ENCODE measurements at places on chromosomes 2 and 18. TPM values are rescaled to one million over a fixed set of nuclear protein-coding genes. Genes with fewer than 3 reads are reported as not detected.
A peak's percentile ranks its signal among the peaks of the same experiment; 100 is the strongest.

The GPR75 gene
- not detected for polyA plus RNA-seq

The FAP gene
- polyA plus RNA-seq: not detected

The LYG2 gene
- not detected for polyA plus RNA-seq

The MERTK gene
- not detected for polyA plus RNA-seq

The CD8A gene
- polyA plus RNA-seq: 0.76 TPM

The CAPN10 gene
- 8.4 TPM for polyA plus RNA-seq

The NBAS gene
- polyA plus RNA-seq: 18.6 TPM

The DLGAP1 gene
- polyA plus RNA-seq: not detected

The AKAIN1 gene
- not detected for polyA plus RNA-seq

The DYNAP gene
- not detected for polyA plus RNA-seq

The COLEC12 gene
- polyA plus RNA-seq: not detected

The MC4R gene
- not detected for polyA plus RNA-seq

- DNase-seq: peak; percentile 46
Measured at GRCh38 chr18:23453680-23454058, 582 bp downstream of the RIOK3 start.

- DNase-seq: no peak
Measured at GRCh38 chr18:34098109-34098508, 126.6 kb downstream of the NOL4 start.

DNA sequence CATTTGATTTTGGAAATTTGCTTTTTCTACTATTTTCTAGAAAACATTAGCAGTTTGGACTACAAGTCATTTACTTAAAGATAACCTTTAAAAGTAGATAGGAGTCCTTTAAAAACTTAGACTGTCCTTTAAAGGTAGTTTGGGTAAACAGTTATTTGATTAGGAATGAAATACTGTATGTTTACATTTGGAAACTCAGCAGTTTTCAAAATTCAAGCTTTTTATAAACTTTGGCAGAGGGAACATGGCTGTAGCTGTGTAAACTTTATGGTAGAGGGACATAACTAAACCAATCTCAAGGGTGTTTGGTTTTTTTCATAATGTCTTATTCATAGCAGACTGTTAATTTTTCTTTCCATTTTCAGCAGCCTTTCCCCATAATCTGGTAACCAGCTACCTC is 90.7 kb downstream of the SMCHD1 start:
- no peak for DNase-seq

DNA sequence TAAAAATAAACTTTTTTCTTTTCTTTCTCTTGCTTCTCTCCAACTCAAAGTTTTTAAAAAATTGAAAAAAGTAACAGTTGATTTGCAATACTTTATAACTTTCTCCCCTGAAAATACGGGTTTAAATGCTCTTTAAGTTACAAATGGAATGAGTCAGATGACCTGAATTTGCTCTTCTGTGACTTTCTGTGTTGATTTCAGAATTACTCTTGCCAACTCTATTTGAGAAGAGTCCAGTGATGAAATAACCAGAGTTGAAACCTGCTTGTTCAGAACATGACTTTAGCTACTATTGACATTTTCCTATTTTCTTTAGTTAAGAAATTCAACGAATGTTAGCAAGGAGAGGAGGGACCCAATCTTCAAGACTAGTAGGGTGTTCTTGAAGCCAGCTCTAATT is 146.1 kb upstream of the ZSWIM2 start:
- DNase-seq: no peak

DNA sequence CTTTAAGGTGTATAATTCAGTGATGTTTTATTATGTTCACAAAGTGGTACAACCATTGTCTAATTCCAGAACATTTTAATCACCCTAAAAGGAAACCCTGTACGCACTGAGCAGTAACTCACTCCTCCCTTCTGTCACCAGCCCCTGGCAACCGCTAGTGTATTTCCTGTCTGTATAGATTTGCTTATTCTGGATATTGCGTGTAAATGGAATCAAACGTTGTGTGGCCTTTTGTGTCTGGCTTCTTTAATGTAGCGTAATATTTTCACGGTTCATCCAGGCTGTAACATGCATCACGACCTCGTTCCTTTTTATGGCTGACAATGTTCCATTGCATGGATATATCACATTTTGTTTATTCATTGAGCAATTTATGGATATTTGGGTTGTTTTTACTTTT is 8.3 kb downstream of the ZDBF2 start:
- no peak for DNase-seq

DNA sequence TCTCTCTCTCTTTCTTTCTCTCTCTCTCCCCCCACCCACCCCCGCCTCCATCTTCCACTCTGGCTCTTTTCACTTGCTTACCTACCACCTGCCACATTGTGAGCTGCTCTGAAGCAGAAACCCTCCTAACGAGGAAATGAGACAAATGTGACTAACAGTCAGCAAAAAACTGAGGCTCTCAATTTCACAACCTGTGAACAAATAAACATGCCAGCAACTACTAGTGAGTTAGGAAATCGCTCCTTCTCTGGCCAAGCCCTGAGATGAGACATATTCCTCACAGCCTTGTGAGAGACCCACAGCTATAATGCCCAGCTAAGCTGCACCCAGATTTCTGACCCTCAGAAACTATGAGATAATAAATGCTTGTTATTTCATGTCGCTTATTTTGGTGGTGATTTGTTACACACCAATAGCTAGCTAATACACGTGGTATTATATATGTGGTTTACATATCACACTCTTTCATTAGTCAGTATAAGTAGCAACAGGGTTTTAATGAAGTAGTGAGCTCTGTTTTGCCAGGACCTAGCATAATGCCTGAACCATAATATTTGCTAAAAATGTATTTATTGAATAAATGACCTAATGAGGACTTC is 8.4 kb upstream of the ZNF521 start:
- DNase-seq: no peak

DNA sequence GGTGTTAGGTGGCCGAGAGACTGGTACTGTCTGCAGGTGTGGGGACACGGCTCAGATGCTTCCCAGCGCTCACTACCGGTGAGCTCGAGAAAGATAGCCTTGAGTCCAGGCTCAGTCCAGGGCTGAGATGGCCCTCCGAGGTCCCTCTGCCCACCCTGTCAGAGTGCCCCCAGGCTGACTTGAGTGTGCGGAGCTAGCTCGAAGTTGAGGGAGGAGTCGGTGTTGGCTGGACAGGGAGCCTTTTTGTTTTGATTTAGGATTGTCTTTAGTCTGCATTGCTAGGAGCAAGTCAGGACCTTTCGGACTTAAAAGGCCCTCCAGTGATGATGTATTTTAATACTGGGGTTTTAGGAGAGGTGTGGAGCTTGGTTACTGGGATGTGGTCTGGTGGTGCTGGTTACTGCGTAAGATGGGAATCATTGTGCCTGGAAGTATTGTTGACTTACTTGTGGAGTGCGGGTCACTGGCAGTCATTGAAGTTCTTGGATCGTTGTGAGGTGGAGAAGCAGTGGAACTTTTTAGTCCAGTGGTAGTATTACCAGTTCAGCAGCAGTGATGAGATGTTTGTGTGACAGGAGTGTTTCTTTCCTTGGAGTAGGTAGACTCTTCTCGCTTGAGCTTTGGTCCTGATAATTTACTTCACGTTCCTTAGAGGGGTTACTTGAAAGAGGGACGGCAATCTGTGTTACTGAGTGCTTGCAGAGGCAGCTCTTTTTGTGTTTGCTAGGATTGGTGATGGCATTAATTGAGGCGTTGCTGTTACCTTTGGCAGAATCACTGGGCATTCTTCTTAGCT is 633 bp downstream of the KIAA1328 start:
- no peak for DNase-seq

- no peak for DNase-seq
Measured at GRCh38 chr2:75522543-75523312, 38.0 kb downstream of the EVA1A start.

GRCh38 chr2:75035444-75036353 is 77.3 kb downstream of the POLE4 start:
- DNase-seq: no peak

DNA sequence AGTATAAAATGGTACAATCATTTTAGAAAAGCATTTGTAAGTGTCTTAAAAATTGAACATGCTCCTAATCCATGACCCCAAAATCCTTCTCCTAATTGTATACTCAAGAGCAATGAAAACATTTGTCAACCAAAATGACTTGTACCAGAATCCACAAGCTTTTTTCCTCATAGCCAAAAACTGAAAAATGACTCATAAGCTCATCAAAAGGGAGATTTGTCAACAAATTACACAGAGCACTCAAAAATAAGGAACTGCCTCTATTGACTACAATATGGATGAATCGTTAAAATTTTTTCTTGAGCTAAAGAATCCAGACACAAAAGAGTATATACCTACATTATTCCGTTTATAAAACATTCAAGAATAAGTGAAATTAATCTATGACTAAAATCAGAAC is 544.8 kb downstream of the ARHGAP15 start:
- DNase-seq: no peak

- DNase-seq: peak; percentile 34
Measured at GRCh38 chr18:54679318-54680149, 88.5 kb downstream of the DYNAP start.

- no peak for DNase-seq
Measured at GRCh38 chr2:100350661-100351185, 28.4 kb upstream of the LONRF2 start.

DNA sequence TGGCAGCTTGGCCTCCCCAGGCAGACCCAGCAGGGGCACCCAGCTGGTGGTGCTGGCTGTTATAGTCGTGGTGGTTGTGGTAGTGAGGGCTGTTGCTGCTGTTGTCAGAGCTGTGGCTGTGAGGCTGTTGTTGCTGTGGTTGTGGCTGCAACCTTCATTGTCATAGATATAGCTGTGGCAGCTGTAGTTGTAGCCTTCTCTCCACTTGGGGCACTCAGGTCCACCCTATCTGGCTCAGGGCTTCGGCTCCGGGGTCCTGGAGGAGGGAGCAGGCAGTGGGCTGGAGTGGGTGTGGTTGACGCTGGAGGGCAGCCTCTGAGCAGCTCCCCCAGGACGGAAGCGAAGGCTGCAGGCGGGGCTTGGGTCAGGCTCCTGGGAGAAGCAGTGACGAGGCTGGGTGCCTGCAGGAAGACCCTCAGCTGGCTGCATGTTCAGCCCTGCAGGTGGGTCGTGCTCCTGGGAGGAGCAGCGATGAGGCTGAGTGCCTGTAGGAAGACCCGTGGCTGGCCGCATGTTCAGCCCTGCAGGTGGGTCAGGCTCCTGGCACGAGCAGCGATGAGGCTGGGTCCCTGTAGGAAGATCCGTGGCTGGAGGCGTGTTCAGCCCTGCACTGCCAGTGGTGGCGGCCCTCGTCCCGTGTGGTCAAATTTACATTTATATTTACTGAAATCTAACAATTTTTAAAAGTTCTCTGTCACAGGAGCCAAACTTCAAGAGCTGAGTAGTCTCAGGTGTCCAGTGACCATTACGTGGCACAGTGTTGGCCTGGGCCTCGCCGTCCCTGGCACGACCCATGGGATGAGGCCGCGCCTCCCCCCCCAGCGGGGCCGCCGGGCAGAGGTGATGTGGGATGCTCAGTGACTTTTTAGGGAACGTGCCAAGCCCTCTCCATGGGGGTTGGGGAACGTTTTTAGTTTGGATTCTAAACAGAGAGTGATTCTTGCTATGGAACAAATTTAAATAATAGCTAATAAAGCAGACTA is 79.2 kb upstream of the PXDN start:
- DNase-seq: no peak

DNA sequence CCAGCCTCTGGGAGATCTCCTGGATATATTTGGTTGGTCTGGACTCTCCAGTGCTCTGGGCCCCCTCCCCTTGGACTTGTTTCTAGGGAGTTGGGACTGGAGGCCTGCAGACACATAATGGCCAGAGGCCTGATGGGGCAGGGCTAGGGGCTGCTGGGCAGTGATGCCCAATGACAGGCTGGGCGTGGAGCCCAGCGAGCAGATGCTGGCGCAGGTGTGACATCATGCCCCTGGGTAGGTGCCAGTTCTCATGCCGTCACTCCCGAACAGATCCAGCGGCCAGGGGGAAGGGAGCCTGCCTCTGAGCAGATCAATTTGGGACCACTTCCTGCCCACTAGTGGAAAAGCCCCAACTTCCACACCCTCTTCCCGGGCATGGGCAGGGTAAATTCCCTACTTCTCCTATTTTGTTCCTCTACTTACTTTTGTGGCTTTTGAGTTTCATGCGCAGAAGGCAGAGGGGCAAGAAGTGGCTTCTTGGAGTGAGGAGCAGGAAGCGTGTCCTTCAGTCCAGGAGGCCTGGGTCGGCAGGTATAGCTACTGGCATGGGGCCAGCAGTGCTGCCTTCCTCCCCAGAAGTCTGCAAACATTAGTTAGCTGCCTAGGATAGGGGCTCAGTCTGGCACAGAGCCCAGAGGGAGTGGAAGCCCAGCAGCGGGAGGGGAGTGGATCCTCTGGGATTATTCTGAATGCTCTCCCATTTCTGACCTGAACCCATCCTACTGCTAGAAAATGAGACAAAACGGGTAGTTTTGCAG is 6.1 kb downstream of the MPV17 start:
- DNase-seq: no peak

DNA sequence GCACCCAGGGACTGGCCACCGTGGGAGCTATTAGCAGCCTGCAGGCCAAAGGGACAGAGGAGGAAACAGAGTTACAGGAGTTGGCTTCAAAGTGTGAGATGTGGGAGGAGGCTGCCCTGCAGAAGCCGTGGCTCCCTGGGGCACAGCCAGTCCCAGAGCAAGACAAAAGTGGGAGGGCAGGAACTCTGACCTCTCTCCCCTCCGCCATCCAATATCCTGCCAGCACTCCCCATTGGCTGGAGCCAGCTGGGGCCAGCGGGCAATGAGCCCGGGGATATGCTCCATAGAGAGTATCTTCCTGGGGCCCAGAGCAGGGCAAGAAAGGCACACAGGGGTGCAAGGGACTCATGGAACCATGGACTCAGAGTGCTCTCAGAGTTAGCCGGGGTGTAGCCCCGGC is 143.1 kb downstream of the INHBB start:
- no peak for DNase-seq

DNA sequence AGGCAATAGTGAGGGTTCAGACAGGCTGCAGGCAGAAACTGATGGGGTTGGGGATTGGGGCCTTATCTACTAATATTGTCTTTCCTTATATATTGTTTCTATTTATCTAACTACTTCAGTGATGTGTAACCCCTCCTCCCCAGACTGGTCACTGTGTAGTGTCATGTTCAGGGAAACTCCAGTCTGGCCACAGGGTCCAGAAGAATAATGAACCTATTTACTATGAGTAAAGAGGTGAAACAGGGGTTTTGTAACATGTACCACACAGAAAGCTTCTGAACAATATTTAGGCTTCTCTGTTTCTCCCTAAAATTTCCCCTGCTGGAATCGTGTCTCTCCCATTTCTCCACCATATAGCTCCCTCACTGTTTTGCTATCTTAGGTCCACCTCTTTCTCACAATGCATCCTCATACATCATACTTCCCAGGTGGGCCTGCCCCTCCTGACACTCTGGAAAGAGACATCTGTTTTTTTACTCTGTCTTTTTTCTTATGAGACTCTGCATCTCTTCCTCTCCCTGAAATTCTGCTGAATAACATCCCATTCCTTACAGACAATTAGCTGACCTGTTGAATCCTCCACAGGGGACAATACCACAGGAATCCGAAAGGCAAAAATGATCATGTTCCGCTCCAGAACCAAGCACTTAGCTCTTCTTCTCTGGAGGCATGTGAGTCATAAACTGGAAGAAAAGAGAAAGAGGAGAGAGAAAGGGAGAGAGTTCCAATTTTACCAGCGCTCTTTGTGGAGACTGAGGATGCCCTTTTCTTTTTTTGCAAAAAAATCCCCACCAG is 154.8 kb downstream of the ZEB2 start:
- DNase-seq: no peak

Data from naive thymus-derived CD4-positive, alpha-beta T cell (primary cell).